ENCODE measurements at places on chromosomes 1 and 21.

DNA sequence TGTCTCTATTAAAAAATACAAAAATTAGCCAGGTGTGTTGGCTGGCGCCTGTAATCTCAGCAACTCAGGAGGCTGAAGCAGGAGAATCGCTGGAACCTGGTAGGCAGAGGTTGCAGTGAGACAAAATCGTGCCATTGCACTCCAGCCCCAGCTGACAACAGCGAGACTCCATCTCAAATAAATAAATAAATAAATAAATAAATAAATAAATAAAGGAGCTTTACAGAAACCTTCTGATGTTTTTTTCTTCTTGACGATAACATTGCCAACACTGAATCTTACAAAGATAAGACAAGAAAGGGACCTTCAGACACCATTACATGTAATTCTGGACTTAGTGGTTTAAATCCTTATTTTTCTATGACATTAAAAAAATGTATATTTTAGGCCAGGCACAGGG lies 47.8 kb upstream of the LGALS8 start:
- no peak for DNase-seq

- DNase-seq: no peak
These were observed 15.6 kb downstream of the JUN start for GRCh38 chr1:58768191-58768731.

GRCh38 chr1:215923129-215923824 lies 356.2 kb downstream of the KCTD3 start:
- no peak for DNase-seq

DNA sequence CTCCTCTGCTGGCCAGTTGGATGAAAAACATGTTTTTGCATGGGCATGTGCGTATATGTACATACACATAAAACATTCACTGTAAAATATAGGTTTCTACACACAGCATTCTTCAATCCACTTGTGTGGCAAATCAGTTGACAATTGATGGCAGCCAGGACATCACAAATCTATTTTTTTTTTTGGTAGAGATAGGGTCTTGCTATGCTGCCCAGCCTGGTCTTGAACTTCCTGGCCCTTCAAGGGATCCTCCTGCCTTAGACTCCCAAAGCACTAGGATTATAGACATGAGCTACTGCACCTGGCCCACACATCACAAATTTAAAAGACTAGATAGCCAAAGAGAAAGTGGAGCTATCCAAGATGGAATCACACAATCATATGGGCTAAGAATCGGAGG lies 39.6 kb downstream of the ARHGEF11 start:
- DNase-seq: no peak

DNA sequence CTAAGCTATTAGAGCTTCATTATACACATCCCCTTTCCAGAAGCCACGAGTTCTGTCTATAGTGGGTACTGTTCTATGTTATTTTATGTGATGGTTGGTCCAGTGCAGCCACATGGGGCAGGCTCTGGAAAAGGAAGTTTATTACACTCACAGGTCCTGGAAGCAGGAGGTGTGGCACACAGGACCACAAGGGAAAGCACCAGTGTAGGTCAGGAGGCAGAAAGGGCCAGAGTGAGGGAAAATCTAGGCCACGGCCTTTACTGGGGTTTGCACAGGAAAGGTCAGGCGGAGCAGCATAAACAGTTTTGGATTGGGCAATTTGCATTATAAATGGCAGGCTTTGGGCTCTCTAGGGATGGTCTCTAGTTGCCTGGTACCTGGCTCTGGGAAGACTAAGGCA lies 21.8 kb upstream of the CNIH3 start:
- no peak for DNase-seq
